ELR (cell line): ENCODE measurements at places on chromosomes 6 and 20.

DNA sequence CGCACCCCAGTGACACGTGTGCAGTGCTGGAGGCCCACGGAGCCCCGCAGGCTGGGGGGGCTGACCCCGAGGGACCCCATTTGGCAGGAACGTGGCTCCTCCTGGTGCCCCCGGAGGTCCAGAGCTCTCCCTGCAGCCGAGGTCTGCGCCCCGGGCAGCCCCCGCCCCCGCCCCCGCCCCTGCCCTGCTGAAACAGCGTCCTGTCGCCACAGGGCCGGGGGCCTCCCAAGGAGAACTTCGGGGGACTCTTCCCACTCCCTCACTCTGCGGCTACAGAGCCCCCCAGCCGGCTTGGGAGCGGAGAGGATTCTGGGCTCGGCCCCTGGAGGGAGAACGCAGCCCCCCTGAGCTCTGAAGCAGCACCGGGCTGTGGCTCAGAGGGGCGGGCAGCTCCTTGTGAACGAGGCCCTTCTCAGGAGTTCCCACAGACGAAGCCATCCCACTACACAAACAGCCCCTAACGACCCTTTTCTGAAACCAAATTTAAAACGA lies 115.2 kb downstream of the DLL1 start:
- no peak for DNase-seq

- DNase-seq = peak; percentile 53
These were observed 113.2 kb downstream of the CEBPB start for GRCh38 chr20:50303573-50304500.

- DNase-seq = no peak
These were observed 49.3 kb upstream of the E2F3 start for GRCh38 chr6:20352346-20352745.

GRCh38 chr6:112912416-112913101 lies 565.4 kb downstream of the RFPL4B start:
- no peak for DNase-seq

DNA sequence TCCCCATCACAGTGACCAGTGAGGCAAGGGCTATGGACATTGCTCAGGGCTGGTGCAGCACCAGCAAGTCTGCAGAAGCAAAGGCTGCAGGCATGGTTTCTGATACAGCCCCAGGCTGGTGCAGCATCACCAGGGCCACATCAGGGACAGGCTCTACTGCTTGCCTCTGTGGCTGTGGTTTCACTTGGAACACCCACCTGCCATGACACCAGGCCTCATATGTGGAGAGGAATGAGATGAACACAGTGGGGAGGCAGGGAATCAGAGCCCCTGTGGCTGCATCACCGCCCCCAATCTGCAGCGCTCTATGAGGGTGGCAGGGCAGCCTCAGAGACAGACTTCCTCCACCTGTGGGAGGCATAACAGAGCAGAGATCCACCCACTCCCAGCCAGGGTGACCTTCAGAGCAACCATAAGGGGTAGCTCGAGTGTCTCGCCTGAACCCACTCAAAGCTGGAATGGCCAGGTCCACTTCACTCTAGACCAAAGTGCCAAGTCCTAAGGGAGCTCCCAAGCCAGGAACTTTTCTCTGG lies 7.9 kb downstream of the RING1 start:
- no peak for DNase-seq

GRCh38 chr6:160996131-160996601 lies 4.6 kb downstream of the MAP3K4 start:
- peak; percentile 58 for DNase-seq

DNA sequence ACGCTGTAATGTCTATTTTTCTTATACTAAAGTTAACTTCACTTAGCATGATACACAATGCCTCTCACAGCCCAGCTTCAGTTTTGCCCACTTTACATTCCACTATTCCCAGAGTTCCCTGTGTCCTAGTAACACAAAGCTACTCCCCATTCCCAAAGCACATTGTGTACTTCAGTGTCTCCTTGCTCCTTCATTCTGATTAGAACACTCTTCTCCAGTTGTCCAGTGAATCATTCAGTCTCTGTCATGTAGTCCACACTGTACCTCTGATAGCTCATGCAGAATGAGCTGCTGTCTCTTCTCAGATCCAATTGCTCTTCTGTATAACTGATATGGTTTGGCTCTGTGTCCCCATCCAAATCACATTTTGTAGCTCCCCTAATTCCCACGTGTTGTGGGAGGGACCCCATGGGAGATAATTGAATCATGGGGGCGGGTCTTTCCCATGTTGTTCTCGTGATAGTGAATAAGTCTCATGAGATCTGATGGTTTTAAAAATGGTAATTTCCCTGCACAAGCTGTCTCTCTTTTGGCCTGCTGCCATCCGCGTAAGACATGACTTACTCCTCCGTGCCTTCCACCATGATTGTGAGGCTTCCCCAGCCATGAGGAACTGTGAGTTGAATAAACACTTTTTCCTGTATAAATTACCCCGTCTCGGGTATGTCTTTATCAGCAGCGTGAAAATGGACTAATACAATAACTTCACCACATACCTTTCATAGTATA lies 2.1 kb upstream of the TMX4 start:
- DNase-seq = no peak

DNA sequence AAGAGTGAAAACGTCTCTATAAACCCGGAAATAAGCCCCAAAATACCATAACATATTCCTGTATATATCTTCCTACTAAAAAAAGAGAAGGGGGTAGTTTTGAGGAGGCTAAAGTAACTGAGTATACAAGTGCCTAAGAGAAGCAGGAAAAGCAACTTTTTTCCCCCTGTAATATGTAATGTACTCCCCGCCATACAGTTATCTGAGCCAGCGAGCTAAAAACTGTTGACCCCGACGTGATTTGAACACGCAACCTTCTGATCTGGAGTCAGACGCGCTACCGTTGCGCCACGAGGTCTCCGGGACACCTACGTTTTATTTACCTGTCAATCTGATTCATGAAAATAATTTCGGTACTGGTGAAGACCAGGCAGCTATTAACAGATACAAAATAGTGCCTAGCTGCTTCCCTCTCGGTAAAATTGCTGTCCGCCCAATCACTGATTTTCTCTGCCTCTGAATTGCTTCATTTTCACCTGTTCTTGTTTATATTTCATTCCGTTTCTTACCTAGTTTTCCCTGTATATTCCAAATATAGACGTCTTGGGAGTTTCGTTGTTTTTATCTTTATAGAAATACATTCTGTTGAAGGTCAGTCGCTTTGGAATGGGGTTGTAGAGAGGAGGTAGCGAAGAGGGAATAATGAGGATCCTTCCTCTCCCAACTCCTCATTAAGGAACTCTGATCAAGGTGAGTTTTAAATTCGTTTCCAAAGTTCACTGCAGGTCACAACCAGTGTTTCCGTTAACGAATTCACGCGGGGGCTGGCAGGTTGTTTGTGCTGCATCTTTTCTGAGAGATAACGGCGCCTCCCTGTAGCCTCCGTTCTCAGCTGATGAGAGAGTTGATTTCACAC lies 33.6 kb upstream of the BTN3A2 start:
- peak; percentile 82 for DNase-seq

- DNase-seq = no peak
These were observed 167.2 kb upstream of the THEMIS start for GRCh38 chr6:128068119-128068479.

GRCh38 chr6:108222064-108222463 lies 38.8 kb downstream of the SNX3 start:
- DNase-seq = no peak

- peak; percentile 74 for DNase-seq
These were observed 28.2 kb downstream of the CGA start for GRCh38 chr6:87066449-87067333.

DNA sequence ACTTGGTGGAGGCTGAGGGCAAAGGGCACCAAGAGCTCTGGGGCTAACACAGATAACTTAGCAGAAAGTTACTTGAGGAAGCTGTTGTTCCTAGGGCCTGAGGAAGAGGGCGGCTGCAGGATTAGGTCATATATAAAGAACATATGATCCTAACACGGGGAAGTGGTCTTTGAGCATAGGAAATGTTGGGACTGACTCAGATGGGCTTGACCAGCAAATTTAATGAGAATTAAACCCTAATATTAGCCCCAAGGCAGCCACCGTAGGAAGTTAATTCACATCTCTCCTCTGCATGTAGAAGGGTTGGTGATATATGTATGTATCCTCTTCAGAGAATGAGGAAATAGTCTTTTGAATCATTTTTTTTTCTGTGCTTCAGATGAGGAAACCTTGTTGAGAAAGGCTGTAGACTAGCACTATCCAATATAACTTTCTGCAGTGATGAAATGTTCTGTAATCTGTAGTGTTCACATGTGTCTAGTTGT lies 9.2 kb upstream of the ZBTB9 start:
- DNase-seq = no peak

DNA sequence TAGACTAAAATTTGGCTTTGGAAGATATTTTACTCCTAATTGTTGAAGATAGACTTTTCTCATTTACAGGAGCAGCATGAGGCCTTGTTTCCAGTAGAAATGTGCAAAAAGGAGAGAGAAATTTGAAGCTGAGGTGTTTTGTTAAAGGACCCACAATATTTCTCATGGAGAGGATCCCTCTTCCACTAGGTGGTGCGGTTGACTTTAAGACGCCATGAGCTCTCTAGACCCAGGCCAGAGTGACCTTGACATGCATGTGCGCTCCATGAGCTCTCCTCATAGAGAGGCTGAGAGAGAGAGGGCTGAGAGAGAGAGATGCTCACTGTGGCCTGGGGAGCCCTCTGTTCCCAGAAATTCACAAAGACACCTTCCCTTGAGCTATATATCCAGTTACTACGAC lies 861.2 kb upstream of the EYS start:
- DNase-seq = no peak

- DNase-seq = no peak
These were observed 813.7 kb downstream of the KIF16B start for GRCh38 chr20:15759594-15759993.

GRCh38 chr6:98230250-98230649 lies 604.1 kb upstream of the POU3F2 start:
- DNase-seq = no peak

- DNase-seq = peak; percentile 10
These were observed 3.9 kb downstream of the HMGA1 start for GRCh38 chr6:34240329-34241248.

GRCh38 chr6:28134716-28135115 lies 7.0 kb upstream of the ZKSCAN8 start:
- no peak for DNase-seq

DNA sequence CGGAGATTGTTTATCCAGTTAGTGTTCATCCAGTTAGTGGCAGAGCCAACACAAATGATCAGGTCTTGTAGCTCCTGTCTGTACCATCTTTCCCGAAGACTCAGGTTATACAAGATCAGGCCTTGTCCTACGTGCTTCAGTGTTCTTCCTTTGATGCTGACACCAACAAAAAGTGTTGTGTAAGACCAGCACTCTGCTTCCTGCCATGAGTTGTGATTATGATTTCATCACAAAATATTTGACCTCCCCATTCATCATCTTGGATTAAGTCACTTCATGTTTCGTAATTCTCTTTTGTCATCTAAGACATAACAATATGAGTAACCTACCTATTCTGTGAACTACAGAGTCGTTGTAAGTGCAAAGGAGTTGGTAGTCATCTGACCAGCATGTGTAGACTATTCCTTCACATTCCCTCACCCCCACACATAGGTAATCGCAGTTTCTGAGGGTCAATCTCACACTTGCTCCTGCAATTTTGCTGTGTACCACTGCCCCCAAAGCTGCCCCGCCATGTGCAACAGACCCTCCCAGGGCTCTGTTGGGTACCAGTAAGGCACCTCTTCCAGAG lies 135.6 kb upstream of the SLC22A23 start:
- peak; percentile 97 for DNase-seq

DNA sequence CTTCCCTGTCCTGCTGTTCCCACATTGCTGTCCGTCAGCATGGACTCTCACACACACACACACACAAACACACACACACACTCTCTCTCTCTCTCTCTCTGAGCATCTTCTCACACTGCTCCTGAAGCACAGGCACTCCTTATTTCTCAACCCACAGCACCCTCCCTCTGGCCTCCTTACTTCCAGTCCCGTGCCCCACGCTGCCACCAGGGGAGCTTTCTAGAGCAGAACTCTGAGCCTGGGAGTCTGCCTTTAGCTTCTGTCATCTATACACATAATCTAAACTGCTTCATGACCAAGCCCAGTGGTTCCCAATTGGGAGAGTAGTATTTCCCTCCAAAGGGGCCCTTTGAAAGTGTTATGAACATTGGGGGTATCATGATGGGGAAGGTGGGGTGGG lies 29.1 kb downstream of the HECA start:
- DNase-seq = no peak

GRCh38 chr20:3040086-3040485 lies 3.3 kb upstream of the GNRH2 start:
- DNase-seq = no peak

GRCh38 chr6:157266274-157267101 lies 56.8 kb downstream of the TMEM242 start:
- DNase-seq = no peak

DNA sequence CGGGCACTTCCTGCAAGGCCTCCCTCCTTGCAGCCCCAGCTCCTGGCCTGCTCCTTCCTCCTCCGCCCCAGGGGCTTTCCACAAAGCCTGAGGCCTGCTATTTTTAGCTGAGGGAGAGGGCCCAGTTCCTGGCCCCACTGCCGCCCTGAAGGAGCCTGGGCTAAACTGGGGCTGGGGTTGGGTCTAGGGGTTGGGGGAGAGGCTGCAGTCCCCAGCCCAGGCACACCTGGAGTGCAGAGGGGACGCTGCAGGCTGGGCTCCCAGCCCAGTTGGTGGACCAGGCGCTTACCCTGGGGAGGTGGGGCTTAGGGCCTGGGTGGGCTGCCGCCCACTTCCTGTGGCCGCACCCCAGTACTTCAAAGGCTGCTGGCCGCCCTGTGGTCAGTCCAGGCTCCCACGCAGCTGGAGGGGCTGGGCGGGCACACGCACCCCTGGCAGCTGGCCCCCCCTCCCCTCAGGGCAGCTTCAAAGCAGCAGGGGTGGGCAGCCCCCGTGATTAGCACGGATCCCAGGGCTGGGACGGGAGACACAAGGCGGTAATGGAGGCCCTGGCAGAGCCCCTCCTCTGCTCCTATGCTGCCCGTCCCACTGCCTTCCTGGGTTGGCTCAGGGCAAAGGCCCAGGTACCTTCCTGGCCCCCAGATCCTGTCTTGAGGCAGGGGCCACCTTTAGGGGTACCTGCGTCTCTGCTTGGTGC lies 7.1 kb upstream of the ABHD16B start:
- peak; percentile 18 for DNase-seq
